Activated CD4-positive, alpha-beta T cell treated with anti-CD3 and anti-CD28 coated beads, Interleukin-2, amount 10 ng/mL, durations not matched to agents 7 days and 5 days (primary cell): ENCODE measurements at places on chromosomes 11 and 22.

GRCh38 chr11:84236436-84236835 is 950.3 kb upstream of the CCDC90B start:
- no peak for DNase-seq

DNA sequence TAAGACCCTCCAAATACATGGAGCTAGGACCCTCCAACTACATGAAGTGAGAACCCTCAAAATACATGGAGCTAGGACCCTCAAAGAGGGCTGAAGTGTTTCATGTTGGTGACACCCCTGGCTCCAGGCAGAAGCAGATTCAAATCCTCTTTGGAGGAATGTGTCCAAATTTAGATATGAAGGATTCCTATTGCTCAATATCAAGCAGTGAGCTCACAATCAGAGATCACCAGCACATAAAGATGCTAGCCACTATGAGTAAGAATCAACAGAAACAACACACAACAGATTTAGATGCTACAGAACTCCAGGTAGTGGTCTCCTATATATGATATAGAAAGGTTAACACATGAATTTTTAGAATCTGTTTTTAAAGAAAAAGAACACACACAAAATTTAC is 11.2 kb upstream of the RAB3IL1 start:
- no peak for DNase-seq

- no peak for DNase-seq
Measured at GRCh38 chr11:21710809-21711208, 482.1 kb upstream of the ANO5 start.

GRCh38 chr11:38577769-38578168 is 1979.7 kb upstream of the RAG2 start:
- no peak for DNase-seq

GRCh38 chr11:125333354-125334073 is 162.6 kb downstream of the FEZ1 start:
- DNase-seq, result no peak

DNA sequence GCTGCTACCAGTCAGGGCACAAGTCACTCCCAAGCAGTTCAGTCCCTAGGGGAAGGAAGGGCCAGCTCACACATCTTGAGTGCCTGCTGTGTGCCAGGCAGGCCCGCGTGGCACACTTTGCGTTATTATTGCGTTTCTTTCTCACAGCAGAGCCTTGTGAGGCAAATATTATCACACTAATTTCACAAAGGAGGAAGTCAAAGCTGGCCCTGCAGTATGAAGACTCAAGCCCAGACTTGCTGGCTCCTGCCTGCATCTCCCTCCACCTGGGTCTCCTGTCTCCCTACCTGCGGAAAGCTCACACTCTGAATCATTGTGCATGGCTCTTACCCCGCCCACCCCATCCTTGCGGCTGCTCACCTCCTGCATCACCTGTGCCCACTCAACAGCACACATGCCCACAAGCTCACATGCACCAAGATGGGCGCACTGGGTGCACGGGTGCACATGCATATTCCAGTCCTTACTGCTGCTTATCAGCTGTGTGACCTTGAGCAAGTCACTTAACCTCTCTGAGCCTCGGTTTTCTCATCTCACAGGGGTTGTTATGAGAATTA is 31.7 kb upstream of the P2RY2 start:
- no peak for DNase-seq

- DNase-seq, result no peak
Measured at GRCh38 chr11:34721646-34722045, 100.8 kb downstream of the EHF start.

DNA sequence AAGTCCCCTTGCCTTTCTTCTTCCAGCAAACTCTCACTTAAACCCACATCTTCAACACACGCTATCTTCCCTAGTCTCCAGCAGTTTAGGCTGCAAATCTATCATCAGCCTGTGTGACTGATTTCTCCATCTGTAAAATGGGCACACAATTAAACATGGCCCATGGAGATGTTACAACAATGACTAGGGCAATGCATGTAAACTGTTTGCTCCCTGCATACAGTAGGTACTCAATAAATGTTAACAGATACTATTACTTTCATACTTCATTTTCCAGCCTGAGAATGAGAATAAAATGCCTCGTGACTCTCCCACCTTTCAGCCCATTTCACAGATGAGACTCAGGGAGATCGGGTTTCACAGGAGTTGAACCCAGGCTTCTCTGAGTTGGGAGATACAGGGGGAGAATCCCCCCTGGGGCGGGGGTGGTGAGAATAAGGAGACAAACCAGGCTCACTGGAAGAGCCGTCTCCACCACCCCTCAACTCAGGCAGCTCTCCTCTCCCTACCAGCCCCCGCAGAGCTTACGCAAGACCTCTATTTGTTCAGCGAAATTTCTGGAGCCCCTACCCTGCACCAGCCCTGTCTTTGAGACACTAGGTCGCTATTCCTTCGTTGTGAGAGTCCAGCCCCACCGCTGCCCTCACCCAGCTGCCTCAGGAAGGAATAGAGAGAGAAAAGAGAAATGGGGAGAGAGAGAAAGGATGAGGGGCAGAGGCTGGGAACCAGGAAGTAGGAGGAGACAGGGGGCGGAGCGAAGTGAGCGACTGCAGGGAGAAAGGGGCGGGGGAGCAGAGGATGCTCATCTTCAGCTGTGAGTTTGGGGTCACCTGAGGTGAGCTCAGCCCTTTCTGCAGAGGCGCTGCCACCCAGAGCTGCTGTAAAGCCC is 42.1 kb upstream of the KLHL35 start:
- DNase-seq, result peak; percentile 82

DNA sequence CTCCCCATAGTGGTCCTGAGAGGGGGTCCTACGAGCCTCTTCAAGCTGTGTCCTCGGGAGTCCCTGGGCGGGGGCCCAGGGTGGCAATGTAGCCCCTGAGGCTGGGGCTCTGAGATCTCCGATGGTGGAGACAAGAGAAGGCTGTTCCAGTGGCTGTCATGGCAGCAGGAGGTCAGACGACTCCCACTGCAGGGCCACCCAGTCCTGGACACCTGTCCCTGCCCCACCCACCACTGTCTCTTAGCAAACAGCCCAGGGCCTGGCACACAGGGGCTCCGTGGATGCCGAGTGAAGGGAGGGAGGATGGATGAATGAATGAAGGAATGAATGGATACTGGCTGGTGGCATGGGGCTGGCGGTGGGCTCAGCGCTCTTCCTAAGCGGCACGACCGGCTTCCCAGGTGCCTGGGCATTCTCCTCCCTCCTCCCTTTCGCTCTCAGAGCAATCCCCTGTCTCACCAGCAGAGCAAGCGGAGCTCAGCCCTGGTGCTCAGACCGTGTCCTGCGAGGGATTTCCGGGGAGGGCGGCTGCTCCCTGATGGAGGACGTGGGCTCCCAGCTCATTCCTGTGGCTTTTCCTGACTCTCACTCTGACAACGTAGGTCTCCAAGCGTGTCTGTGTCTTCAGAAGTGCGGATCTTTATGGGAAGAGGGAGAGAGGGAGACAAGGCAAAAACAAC is 1272.6 kb downstream of the BRD1 start:
- DNase-seq, result no peak

- no peak for DNase-seq
Measured at GRCh38 chr22:48772286-48772907, 1055.3 kb downstream of the BRD1 start.

DNA sequence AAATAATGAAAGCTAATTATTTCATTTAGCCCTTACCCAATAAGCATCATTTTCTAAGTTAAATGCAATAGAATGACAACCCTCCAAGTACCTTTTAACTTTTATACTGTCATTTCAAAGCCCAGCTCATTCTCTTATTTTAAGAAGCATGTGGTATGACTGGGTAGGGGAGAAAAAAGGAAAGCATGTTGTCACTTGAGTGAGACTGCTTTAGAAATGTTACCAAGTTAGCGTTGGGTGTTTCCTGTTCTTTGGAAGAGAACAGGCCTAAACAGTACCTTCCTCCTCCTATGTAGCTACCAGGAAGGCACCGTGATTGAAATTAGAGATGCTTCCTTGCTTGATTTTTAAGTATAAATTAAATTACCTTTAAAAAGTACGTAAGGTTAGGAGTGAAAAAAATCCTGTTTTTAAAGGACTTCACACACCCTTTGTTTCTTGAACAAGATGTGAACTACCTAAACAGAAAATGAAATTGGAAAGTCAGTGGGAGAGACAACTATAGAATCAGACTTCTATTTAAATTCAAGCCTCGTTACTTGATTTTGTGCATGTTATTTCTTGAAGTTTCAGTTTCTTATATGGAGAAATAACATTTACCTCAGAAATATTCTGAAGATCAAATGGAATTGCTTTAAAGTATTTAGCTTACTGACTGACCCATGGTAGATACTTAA is 741 bp upstream of the CNTF start:
- DNase-seq, result no peak

DNA sequence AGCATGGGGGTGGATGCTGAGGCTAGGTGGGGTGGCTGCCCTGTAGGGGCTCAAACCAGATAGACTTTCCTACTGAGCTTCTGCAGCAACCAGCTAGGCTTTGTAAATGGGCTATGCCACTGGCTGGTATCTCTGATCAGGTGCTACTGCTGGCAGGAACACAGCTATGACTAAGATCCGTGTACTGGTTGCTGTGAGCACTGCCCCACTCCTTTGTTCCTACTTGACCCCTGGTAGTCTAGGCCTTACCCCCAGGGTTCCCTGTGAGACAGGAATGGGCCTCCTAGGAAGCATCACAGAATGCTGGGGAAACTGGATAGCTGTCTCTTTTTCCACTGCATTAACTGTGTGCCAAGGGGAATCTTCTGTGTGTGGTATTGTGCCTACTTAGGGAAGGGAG is 58.4 kb upstream of the GAB2 start:
- DNase-seq, result no peak

- no peak for DNase-seq
Measured at GRCh38 chr22:38720350-38720749, 14.6 kb downstream of the GTPBP1 start.

- no peak for DNase-seq
Measured at GRCh38 chr22:50058906-50059880, 1.1 kb upstream of the TTLL8 start.

DNA sequence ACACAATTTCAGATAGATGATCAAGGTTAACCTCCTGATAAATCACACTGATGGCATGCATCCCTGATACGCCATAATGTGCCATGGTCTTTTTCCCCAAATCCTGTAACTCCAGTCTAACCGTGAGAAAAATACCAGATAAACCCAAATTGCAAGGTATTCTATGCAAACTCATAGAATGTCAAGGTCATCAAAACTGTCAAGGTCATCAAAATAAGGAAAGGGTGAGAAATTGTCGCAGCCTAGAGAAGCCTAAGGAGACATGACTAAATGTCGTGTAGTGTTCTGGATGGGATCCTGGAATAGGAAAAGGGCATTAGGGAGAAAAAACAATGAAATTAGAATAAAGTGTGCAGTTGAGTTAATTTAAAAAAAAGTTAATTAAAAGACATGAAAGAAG is 4.7 kb downstream of the TTC12 start:
- no peak for DNase-seq

DNA sequence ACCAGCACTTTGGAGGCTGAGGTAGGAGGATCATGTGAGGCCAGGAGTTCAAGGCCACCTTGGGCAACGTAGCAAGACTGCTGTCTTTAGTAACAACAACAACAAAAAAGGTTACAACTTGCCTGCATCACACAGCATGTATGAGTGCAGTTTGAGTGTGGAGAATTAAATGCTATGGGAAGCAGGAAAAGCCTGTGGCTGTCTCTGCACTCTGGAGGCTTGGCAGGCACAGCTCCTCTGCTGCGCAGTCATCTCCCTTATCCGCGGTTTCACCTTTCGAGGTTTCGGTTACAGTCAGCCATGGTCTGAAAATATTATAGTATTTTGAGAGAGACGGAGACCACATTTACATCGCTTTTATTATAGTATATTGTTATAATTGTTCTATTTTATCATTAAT is 2.9 kb downstream of the MICAL2 start:
- no peak for DNase-seq

DNA sequence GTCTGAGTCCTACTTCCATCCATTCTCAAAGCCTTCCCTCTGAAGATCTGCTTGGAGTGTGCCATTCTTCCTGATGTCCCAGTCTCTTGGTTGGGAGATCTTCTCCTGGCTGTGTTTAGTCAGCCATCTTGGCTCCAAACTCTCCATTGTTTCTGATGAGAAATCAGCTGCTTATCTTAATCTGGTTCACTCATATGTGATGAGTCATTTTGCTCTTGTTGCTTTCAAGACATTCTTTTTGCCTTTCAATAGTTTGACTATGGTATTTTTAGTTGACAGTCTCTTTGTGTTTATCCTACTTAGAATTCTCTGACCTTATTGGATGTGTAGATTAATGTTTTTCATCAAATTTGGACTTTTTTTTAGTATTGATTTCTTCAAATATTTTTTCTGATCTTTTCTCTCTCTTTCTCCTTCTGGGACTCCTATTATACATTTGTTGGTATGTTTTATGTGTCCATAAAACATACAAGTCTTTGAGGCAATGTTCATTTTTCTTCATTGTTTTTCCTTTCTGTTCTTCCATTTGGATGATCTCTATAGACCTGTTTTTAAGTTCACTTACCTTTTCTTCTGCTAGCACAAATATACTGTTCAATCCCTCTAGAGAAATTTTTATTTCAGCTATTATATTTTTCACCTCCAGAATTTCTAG is 77.2 kb upstream of the CLPB start:
- DNase-seq, result no peak

GRCh38 chr11:10908215-10908951 is 50.5 kb upstream of the ZBED5 start:
- no peak for DNase-seq

DNA sequence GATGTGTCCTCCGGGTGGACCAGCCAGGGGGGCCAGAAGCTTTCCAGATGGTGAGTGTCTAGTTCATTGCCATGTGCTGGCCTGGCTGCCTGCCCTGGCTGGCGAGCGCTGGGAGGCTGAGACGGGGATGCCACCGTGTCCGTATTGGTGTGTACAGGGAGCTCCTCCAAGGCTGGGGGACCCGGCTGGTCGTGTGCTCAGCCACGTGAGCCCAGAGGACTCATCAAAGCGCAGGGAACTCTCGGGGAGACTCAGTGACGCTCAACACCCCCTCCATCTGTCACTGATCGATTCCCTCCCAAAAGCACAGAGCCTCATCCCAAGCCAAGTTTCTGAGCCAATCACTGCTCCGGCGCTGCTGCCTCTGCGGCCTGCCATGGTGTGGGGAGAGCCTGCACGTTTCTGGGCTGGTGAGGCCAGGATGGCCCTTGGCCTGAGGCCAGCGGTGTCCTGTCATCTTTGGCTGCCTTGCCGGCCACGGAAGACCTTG is 423.7 kb downstream of the SHANK2 start:
- no peak for DNase-seq
